ENCODE measurements at places on chromosomes 6 and 20. TPM values are rescaled to one million over a fixed set of nuclear protein-coding genes. Genes with fewer than 3 reads are reported as not detected.

C2 gene
- 3.7 TPM for total RNA-seq

DNA sequence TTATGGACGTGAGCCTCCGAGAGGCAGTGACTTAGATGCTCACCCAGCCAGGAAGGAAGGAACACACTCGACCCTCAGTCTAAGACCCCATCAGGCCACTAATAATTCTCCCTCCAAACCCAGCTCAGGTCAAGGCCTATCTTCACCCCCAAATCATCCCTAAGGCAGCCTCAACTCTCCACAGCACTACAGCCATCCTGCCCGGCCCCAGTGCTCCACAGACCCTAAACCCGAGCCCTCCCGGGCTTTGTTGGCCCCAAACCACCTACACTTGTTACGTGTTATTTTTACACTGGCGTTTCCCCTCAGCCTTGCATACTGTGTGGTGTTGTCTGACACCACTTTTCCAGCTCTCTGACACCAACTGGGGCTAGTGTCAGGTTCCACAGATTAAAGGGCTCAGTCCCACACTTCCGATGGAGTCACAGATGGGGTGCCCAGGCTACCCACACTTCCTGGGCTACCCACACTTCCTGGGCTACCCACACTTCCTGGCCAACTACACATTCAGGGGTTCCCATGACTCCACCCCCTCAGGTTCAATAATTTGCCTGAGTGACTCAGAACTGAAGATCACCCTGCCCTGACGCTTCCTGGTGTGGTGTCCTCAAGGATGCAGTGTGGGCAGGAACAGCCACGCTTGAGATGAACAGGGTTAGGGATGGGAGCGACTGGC, 25.3 kb downstream of the RBCK1 start:
- DNase-seq, result no peak

DNA sequence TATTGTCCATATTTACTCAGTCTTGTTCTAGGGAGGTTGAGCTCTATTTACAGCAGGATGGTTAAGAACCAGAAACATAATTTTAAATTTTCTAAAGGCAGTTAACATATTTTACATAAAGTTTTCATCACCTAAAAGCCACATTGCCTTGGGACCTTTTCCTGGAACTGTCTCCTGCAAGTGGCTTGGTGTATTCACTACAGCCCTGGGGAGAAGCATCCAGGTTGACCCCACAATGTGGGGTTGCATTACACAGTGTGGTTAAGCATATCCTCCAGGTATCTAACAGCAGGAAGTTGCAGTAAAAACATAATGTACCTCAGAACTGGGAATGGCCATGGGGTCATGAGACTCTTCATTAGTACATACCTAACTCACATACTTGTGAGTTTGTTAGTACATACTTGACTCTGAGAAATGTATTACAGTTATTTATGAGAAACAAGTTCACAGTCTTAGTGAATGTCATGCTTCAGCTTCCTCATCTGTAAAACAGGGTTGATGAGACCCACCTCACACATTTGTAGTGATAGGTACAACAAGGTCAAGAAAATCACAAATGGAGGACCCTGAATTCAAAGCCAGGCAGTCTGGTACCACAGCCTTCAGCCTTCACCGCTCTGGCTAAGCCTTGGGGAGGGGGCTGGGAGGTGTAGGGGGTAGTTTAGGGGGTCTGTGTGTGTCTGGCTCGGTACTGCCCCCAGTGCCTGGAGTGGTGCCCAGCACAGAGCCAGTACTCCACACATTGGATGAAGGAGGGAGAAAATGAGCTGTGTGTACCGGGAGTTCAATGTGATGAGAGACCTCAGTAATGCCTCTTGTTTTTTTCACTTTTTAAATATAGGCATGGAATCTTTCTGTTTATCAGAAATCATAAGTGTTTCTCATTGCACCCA, 52.9 kb downstream of the KAT14 start:
- DNase-seq, result no peak

DNA sequence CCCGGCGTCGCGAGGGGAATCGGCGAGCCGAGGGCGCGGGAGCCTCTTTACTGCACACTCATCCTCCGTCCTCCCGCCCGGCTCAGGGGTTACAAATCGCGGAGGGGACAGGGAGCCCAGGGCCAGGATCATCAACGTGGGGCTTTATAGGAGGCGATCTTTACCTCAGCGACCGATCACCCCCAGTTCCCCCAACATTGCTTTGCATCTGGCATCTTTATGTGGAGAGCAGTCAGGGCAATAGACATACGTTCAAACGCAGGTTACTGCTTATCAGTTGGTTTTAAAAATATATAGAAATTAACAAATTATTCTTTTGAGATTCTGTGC, 634 bp downstream of the HSF2 start:
- no peak for DNase-seq

- DNase-seq, result no peak
Measured at GRCh38 chr20:64075556-64075955, 3.8 kb downstream of the RGS19 start.
